ENCODE measurements at places on chromosomes 2 and 18.

DNA sequence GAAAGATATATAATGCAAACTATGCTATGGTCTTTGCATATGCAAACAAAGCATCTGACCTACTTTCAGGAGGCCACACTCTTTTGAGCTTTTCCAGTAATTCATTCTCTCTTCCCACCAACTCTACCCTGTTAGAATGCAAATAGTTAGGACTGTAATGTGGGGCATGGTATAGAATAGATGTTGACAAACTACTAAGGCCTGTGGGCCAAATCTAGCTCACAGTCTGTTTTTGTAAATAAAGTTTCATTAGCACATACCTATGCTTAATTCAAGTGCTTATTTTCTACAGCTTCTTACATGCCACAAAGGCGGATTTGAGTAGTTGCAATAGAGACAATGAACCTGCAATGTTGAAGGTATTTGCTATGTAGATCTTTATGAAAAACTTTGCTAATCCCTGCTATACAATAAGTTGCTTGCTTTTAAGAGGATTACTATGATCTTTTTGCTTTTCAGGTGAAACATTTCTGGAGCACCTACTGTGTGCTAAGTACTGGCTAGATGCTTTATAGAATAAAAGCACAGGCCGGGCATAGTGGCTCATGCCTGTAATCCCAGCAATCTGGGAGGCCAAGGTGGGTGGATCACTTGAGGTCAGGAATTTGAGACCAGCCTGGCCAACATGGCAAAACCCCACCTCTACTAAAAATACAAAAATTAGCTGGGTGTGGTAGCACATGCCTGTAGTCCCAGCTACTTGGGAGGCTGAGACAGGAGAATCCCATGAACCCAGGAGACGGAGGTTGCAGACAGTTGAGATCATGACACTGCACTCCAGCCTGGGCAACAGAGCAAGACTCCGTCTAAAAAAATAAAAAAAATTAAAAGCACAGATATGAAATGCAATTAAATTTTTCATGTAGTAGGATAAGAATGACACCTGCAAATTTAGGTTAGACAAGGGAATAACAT lies 267.8 kb downstream of the DPP10 start:
- no peak for DNase-seq

DNA sequence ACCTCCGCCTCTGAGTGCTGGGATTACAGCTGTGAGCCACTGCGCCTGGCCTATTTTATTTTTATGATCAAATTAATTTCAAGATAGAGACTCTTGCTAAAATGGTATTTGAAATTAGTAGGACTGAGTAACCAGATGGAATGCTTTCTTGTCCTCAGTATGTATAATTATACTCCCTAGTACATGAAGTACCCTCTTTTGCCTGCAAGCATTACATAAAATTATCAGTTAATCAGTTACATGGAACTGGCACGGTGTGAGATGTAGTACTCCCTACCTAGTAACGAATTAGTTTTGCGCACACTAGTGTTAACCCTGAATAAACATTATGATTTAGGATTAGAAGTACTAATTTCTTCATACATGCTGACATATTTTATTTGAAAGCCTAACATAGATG lies 41.6 kb downstream of the RBBP8 start:
- DNase-seq = no peak

- DNase-seq = no peak
Observed at GRCh38 chr2:106097038-106098000, 96.8 kb downstream of the UXS1 start.

- no peak for DNase-seq
Observed at GRCh38 chr2:8841932-8842331, 4.5 kb upstream of the KIDINS220 start.

DNA sequence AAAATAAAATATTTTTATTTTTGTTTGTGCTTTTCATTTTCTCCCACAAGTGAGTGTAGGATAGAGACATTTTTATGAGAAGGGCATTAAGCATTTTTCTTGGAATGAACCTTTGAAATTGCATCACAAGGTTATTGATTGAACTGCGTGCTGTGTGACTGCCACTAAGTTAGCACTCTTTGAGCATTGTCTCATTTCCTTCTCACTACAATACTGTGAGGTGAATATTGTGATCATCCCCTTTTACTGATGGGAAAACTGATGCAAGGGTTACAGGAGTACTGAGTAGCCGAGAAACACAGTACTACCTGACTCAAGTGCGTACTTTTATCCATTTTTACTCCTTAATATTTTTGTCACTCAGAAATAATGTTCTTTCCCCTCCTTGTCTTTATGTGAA lies 2.0 kb downstream of the NBEAL1 start:
- no peak for DNase-seq

- no peak for DNase-seq
Observed at GRCh38 chr2:157866202-157866601, 9.9 kb downstream of the ACVR1 start.

GRCh38 chr2:191049728-191050639 lies 36.0 kb upstream of the STAT1 start:
- no peak for DNase-seq

DNA sequence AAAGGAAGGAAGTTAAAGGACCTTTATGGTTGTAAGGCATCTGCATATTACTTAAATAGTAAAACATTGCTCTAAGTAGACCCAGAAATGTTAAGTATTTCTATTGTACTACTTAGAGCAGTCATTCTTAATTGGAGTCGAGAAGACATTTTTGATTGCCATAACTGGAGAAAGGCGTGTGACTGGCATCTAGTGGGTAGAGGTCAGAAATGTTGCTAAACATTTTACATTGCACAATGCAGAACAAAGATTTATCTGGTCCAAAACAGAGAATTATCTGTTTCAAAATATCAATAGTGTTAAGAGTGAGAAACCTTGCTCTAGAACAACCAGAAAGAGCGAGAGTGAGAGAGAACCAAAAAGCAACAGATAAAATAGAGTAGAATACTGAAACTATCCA lies 23.3 kb upstream of the ROCK1 start:
- no peak for DNase-seq

GRCh38 chr2:43764086-43764705 lies 9.6 kb upstream of the DYNC2LI1 start:
- no peak for DNase-seq

GRCh38 chr2:219076253-219076652 lies 15.5 kb upstream of the IHH start:
- DNase-seq = no peak

DNA sequence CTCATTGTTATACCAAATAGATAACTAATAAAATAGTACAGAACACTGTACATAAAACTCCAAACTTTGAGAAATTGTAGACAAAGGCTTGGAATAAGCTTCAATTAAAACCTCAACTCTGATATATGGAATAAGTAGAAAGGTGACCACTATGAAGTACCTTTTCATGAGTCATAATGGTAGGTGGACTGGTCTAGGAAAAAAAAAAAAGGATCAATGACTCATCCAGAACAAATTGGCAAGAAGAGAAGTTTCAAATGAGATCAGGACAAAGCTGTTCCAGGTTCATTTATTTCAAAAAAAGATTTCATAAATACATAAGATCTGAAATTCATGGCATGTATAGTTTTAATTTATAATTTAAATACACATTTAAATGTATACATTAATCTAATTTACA lies 769.7 kb downstream of the SUCLG1 start:
- DNase-seq = no peak

GRCh38 chr2:45729753-45730512 lies 78.5 kb downstream of the PRKCE start:
- no peak for DNase-seq

GRCh38 chr18:63447066-63447465 lies 24.8 kb upstream of the VPS4B start:
- DNase-seq = no peak
